ENCODE measurements at places on chromosomes 13 and 19. TPM values are rescaled to one million over a fixed set of nuclear protein-coding genes. Genes with fewer than 3 reads are reported as not detected.

Gene FAAP24
- 4.3 TPM for total RNA-seq

Gene TEX26
- not detected for total RNA-seq

Gene RTBDN
- not detected for total RNA-seq

Gene ZNF888
- total RNA-seq: 21.4 TPM

Gene N4BP2L1
- total RNA-seq: 20.9 TPM

- no peak for DNase-seq
These were observed 724.0 kb upstream of the MIR17HG start for GRCh38 chr13:90623318-90624011.

GRCh38 chr13:42769650-42770049 lies 11.7 kb upstream of the FAM216B start:
- DNase-seq: no peak

DNA sequence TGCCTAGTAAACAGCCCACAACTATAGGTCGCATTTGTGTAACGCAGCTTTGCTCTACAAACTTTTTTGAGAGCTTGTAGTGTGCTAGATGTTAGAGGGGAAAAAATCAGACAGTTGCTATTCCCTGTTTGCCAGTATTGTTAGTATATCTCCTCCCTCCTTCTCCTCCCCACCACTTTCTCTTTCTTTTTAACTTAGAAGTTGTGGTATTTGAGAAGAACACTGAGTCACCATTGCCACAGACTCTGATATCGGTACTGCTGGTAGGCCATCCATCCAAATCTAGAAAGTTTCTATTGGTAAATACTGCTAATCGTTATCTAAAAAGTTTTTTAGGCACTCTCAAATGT lies 666 bp downstream of the POMP start:
- no peak for DNase-seq

DNA sequence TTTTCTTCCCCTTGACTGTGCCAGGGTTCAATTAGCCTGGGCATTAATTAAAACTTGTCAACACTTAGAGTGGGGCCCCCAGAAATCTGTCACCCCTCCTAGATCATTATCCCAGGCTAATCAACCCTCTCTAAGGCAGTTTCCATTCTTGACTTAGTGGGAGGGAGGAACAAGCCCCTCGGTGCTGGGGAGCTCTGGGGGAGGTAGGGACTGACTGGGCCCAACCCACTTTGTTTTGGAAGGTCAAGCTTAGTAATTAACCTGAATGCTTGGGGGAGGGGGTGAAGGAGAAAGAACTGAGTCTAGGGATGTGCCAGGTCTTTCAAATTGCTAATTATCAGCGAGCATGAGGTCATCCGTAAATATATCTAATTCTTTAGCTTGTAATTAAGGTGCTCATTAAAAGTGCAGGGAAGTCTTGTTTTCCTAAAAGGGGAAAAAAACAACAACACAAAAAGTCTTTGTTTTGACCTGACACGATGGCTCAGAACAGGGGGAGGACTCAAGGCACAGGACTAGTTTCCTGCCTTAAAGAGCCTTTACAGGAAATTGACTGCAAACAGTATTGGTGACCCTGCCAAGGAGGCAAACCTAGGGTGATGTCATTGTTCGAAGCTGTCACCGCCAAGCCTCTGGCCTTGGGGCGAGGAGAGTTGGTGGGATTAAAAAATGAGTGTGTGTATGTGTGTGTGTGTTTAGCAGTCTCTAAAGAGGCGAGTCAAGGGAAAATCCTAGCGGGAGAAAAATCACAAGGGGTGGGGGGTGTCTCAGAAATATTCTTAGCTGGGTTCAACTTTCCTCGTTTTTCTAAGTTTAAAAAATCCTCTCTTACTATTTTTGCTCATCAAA lies 19.4 kb downstream of the ACTN4 start:
- no peak for DNase-seq

GRCh38 chr19:7355871-7356270 lies 7.1 kb downstream of the ARHGEF18 start:
- no peak for DNase-seq

DNA sequence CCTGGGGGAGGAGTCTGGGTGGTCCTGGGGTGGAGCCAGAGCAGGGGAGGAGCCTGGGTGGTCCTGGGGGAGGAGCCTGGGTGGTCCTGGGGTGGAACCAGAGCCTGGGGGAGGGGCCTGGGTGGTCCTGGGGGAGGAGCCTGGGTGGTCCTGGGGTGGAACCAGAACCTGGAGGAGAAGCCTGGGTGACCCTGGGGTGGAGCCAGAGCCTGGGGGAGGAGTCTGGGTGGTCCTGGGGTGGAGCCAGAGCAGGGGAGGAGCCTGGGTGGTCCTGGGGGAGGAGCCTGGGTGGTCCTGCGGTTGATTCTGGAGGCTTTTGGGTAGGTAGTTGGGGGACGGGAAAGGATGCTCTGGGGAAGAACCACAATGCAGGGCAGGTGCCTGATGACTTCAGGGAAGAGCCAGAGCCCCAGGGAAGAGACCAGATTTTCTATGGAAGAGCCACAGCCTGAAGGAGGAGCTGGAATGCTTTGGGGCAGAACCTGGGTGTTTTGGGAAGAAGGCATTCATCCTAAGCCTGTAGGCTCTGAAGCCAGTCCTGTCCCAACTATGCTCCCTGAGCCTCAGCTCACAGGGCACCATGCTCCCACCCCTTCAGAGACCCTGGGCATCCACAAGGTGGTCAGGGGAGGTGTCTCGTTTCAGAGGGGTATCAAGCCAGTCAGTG lies 15.0 kb downstream of the MRPS12 start:
- DNase-seq: no peak

DNA sequence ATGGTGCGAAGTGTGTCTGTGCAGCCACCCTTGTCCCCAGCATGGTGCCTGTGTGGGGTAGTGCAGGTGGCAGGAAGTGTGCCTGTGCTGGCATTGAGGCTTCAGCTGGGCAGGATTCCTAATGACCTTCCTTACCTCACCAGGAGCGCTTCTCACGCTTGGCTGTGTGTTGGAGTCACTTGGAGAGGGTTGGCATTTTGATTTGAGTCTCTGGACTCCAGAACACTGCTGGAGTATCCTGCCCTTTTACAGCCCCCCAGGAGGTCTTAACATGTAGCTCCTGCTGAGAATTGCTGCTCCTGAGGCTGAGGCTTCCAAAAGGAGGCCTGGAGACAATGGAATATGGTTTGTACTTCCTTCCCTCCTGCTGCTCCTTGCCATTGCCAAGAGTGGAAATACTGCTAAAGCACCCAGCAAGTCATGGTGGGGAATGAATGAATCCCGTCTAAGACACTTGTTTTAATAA lies 87.1 kb downstream of the ARHGEF7 start:
- no peak for DNase-seq

DNA sequence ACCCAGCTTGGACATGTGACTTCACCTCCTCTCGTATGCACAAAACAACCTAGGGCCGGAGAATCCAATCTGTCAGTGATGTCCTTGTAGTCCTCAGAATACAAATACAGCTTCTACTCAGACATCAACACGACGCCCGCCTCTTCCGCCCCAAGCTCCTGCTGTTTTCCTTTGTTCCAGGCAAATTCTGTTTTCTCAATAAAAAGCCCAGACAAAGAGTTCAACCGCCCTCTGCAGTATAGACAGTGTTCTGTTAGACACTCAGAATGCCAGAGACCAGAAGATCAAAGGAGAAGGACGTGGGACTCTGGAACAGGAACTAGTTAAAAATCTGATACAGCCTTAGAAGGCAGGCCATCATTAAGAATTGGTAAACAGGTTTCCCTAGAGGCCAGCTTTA lies 42.0 kb upstream of the GGACT start:
- DNase-seq: no peak

DNA sequence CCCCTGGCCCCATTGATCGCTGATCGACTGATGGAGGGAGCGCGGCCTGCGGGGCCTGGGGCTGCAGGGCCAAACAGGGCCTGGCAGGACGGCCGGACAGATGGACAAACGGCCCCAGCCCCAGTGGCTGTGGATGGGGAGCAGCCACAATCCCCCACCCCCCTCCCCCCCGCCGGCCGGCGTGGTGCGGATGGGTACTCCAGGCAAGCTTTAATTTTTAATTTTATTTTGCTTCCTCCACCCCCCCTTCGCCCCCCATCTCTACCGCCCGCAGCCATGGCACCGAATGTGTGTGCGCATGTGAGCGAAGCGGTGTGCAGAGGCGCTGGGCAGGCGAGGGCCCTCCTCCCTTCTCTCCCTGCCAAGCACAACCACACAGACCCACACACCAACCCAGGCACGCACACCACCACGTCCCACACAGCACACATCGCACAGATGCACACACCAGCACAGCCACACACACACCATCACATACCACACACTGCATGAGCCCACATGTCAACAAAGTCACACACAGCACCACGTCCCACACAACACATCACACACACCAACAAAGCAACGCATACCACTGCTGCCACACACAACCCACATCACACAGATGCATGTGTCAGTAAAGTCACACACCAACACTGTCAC lies 12.4 kb downstream of the ERFL start:
- no peak for DNase-seq

DNA sequence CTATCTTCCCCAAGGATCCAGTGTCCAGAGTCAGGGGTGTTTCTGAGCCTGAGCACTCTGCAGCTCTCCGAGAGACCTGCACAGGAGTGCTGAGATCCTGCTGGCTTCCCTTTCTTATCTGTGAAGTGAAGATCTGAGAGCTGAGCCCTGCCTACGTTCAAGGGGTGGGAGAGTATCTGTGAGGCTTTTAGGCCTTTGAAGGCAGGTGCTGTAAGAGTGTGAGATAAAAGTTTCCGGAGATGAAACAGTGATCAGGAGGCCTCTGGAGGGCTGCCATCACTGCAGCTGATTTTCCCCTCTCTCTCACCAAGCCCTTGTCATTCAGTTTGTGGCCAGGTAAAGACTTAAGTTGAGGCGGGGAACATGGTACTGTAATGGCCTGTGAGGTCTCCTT lies 83.1 kb downstream of the AKAP11 start:
- no peak for DNase-seq

- DNase-seq: peak; percentile 91
These were observed at the start of gene ZNF615 for GRCh38 chr19:52007806-52008557. TSS of gene ZNF615 (minus strand) at chr19:52008211. CDS start at chr19:52003711, 4,500 bp downstream.

GRCh38 chr19:33040994-33041827 lies 23.5 kb downstream of the RHPN2 start:
- no peak for DNase-seq

- DNase-seq: no peak
These were observed 1.3 kb upstream of the ARHGAP45 start for GRCh38 chr19:1065606-1066109.

DNA sequence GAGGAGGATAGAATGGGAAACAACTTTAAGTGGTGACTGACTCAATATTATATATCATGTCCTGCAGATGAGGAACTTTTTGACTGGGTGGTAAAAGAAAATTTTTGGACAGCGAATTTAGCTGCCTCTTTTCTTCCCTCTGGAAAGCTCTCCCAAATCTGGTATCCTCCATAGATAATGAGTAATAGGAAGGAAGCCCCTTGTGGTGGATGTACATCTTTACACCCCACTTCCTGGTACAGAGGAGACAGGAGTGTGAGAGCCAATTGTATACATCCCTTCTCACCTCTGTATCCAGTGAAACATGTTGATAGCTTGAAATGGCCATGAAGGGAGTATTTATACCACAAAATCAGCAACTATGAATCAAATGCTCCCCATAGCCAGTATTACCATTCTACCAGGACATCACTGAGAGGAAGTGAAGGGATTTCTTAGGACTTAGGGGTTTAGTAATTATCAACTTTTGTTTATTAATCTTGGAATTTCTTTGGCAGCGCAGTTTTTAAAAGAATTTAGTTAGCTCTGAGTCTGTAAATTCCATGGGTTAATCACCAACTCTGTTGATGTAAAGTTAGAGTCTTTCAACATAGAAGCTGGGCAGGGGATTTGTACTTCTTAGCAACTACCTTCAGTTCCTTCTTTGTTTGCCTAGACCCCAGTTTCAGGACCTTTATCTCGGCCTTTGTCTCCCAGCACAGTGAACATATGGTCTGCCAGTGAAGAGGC lies 17.0 kb upstream of the TDRD3 start:
- DNase-seq: no peak

- DNase-seq: no peak
These were observed 101.5 kb upstream of the FNDC3A start for GRCh38 chr13:48874165-48874564.

DNA sequence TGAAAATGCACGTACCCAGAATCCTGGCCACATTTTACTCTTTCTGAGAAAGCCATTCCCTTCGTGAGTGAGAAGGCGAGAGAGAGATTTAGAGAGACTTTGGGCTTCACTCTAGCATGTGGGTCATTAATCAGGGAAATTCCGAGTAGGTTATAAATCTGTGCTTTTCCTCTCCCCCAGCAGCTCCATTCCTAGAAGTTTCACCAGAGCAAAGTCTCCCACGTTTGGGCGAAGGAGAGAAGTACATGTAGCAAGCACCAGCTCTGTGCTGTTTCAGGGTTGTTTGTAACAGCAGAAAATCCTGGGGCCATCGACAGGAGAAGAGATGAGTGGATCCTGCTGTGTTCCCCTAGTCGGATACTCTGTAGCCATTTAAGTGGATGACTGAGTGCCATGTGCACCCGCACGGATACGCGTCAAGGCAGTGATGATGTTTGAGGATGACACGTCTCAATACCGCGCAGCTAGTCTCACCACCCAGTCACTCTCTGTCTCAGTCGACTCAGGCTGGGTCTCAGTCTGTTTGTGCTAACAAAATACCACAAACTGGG lies 131.8 kb upstream of the PEG3 start:
- DNase-seq: no peak

GRCh38 chr19:49097453-49098288 lies 12.4 kb downstream of the SNRNP70 start:
- DNase-seq: peak; percentile 84

DNA sequence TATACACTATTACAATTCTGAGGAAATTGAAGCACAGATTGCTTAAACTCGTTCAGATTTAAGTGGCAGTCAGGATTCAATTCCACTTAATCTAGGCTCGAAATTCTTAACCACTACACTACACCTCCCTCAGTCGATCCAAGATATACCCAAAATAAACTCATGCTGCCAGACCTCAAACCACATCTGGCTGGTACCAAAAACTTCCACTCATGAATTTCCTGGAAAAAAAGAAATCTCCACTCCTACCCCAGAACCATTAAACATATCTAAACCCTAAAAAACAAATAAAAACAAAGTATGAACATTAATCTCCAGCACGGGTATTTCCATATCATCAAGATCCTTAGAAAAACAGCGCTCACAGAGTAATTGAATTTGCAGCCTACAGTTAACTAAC lies 1.1 kb downstream of the ZFP30 start:
- DNase-seq: no peak

DNA sequence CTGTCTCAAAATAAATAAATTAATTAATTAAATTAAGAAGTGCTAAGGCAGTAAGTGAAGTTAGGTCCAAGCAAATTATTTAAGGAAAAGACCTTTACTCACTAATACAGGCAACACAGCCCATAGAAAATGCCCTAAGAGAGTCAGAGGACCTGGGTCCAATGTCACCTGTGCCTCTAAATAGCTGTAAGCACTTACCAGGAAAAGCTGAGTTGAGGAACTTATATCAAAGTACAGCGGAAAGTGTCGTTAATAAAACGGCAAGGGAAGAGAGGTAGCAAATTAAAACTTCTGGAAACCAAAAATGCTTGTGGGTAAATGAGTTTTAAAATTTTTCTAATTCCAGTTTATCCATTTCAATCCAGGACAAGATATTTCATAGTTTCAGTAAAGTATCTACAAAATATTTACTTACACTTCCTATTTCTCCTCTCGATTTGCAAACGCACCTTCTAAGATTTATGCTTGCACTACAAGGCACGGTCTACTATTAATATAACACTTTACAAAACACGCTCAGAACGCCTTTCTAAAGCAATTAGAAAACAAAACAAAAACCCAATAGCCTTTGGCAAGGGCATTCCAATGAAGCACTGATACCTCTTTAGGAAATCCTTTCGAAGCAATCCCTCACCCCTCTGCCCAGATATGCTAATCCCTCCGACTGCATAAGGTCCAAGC lies 963 bp downstream of the VPS36 start:
- DNase-seq: no peak

All from prostate gland (tissue), 2 donors.